Lower lobe of right lung (tissue), 2 donors: ENCODE measurements at places on chromosomes 7 and 10. TPM values are rescaled to one million over a fixed set of nuclear protein-coding genes. Genes with fewer than 3 reads are reported as not detected.

Gene MRPS16
- total RNA-seq, result 55.9 TPM

Gene GPER1
- total RNA-seq, result 26.0 TPM

Gene SLC18A2
- 6.3 TPM for total RNA-seq

DNA sequence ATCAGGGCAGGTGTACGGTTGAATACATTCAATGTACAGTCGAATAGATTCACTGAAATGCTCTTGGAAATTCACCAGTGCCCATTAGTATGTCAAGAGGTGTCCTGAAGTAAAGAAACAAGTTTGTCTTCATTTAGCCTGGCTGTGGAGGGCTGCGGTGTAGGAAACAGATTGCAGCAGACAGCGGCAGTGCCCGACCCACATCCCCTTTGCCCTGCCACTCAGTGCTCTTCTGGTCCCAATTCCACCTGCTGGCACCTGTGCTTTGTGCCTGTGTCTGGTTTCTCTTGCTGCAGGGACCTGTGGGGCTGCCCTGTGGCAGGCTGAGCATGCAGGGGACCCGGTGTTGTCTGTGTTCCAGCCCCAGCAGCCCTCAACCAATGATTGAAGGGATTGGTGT, 183.7 kb downstream of the RPS24 start:
- no peak for DNase-seq

DNA sequence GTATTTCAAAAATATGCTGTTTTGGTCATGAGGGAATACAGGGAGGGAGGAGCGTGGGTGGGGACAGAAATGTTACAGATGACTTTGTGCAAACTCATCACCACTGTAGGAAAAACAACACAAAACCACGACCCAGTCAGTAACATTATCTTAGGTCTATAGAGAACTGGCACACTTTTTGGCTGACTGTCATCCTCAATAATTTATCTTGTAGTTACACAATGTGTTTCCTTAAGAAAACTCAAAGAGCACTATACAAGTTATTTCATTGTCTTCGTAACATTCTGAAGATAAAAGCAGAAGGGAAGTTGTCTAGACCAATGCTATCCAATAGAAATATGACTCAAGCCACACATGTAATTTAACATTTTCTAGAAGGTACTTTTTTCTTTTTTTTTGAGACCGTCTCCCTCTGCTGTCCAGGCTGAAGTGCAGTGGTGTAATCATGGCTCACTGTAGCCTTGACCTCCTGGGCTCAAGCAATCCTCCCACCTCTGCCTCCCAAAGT, 16.9 kb upstream of the CDK14 start:
- no peak for DNase-seq

DNA sequence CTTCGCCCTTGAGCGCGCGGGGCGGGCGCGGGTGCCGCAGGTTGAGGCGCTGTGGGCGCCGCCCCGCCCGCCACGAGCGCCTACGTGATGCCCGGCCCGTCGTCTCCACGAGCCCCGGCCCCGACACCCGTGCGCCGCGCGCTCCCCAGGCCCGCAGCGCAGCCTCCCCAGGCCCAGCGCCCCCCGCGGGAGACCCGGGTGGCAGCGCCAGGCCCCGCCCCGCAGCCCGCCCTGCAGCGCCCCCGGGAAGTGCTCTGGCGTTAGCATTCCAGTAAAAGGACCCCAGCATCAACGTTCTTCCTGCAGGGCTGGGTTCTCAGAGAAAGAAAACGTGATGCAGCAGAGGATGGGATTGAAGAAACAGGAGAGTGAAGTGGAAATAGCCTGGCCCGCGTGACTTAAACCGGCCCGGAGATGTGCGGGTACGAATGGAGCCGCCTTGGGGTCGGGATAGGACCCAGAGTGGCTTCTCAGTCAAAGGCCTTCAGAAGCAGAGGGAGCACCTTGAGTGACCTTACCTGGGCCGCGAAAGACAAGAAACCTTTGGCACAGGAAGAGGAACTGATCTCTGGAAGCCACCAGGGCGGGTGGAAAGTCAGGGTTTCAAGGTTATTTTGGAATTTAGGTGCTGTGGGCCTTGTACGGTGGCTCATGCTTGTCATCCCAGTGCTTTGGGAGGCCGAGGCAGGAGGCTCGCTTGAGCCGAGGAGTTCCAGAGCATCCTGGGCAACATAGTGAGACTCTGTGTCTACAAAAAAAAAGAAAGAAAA, 1.8 kb downstream of the PFKP start:
- no peak for DNase-seq
